ENCODE measurements at places on chromosomes 6 and 20.

- no peak for DNase-seq
Measured at GRCh38 chr6:164275773-164276172, 861.3 kb downstream of the QKI start.

- no peak for DNase-seq
Measured at GRCh38 chr6:94988701-94989100, 588.6 kb upstream of the MANEA start.

DNA sequence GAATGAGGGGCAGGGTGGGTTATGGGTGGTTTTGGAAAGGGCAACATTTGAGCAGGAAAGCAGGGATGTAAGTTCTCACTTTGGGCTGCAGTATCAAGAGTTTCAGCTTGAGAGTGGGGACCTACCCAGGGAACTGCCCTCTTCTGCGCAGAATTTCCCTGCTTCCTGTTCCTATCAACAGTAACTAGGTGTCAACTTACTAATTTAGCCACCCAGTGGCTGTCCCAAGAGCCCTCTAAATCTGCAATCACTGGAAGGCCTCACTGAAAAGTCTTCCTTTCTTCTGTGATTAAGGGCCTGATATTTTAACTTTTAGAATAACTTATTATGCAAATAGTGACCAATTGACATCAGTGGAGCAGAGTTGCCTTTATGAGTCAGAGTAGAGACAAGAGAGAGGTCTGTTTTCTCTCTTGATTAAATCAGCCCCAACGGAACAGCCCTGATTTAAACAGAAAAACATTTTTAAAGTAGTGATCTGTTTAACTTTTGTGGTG is 118.2 kb upstream of the RIPOR2 start:
- no peak for DNase-seq

GRCh38 chr6:134324141-134324540 is 6.2 kb upstream of the SGK1 start:
- no peak for DNase-seq

DNA sequence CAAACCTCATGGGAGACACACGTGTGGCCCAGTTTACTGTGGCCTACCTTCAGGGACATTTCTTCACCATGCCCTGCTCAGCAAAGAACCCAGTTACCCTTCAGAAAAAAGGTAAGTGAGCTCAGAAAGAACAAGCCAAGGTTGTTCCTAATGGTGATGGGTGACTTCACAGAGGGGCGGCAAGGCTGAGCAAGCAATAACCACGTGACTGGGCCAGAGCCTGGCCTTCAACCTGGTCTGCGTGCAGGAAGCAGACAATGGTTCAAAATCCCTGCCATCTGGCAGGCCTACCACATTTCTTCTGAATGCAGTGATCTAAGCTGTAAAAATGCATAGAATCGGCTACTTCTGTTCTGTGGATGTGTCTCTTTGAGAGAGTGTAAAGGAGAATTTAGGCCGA is 115.5 kb upstream of the CST7 start:
- no peak for DNase-seq

GRCh38 chr6:160398674-160399271 is 50.6 kb downstream of the SLC22A3 start:
- no peak for DNase-seq

DNA sequence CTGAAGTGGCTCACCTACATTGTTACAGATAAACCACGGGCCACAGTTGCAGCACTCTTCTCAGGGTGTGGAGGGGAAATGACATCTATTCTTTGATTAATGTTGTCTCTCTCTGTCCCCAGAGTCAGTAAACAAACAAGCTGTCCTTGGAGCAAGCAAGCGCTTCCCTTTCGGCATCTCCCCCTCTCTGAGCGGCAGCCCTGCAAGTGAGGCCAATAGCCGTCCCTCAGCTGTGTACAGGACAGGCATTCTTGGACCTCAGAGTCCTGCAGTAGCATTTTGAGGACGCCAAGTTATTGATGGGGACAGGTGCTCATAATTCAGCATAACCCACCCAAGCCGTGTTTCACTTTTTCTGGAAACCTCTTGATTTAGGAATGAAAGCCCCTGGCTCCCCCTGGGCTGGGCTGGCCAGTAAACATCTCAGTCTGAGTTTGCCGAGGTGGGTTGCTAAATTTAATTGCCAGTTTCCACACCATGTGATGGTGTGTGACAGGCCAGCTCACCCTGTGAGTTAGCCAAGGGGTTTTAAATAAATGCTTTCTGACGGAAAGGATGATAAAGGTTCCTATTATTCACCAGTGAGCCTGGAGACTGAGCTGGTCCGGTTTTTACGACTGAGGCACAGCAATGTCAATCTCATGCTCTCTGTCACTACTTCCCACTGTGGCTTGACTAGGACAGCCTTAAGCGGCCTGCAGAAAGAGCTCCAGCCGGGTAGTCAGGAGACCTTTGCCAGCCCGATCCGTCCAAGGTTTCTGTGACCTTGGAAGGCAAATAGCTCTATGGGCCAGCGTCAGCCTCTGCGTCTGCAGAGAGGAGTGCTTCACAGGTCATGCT is 214.8 kb upstream of the RREB1 start:
- DNase-seq = no peak

DNA sequence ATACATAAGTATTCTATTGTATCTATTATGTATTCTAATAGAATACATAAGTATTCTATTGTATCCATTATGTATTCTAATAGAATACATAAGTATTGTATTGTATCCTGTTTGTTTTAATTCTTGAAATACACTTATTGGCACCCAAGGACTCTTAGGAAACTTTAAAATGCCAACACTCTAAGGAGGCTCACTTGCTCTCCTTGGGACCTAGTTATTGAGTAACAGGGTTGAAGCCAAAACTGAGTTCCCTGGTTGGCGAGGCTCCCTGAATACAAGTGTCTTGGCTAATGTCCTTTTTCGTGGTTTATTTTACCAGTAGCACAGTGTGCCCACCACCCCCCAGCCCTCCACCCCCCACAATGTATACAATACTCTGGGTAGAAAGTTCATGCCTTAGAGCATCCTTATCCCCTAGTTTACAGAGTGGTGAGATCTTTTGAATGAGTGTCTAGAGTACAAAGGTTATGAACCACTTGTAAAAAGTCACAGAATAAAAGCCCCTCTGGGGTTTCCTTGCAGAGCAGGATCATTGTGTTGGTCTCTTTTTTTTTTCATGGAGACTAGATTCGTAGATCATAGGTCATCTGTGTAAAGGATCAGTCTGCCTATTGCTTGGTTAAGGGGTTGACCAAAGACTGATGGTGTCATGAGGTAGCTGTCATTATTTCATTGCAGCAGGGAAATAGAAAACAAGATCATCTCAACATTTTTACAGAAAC is 32.5 kb upstream of the PRDM1 start:
- no peak for DNase-seq

DNA sequence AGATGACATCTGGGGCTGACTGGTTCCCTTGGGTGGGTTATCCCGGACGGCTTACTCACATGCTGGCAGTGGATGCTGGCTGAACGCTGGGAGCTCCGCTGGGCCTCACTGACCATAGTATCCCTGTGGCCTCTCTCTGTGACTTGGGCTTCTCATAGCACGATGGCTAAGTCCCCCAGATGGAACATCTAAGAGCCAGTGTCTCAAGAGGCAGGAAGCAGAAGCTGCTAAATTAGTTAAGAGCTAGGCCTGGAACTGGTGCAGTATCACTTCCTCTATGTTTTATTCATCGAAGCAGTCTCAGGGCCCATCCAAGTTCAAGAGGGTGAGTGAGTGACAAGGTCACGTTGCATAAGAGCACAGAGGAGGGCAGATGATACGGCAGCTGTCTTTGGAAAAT is 116.5 kb upstream of the LAMP5 start:
- DNase-seq = no peak

DNA sequence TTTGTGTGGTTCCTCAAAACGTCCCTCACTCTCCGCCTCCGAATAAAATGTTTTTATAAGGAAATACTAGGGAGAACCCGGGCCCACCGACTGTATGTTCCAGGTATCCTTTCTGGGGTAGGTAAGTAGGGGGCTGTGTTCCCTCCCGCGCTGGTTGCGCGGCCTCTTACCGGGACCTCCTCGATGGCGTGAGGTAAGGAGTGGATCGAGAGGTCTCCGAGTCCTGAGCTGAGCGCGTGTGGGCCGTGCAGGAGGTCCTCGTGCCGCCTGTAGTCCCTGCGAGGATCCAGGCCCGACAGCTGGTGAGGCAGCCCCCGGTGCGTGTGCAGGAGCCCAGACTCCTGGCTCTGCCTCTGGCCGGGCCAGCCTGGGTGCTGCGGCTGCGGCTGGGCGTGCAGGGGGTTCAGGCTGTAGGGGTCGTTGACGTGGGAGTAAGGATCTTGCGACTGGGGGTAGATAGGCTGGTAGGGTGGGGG is 5.1 kb downstream of the TFAP2A start:
- DNase-seq = peak; percentile 37

GRCh38 chr6:15044948-15045347 is 200.9 kb upstream of the JARID2 start:
- DNase-seq = no peak

GRCh38 chr20:25320035-25320800 is 70.4 kb downstream of the ABHD12 start:
- DNase-seq = peak; percentile 17

- no peak for DNase-seq
Measured at GRCh38 chr6:11919771-11920440, 92.2 kb upstream of the HIVEP1 start.

GRCh38 chr6:81812401-81812800 is 59.9 kb upstream of the TENT5A start:
- DNase-seq = no peak

DNA sequence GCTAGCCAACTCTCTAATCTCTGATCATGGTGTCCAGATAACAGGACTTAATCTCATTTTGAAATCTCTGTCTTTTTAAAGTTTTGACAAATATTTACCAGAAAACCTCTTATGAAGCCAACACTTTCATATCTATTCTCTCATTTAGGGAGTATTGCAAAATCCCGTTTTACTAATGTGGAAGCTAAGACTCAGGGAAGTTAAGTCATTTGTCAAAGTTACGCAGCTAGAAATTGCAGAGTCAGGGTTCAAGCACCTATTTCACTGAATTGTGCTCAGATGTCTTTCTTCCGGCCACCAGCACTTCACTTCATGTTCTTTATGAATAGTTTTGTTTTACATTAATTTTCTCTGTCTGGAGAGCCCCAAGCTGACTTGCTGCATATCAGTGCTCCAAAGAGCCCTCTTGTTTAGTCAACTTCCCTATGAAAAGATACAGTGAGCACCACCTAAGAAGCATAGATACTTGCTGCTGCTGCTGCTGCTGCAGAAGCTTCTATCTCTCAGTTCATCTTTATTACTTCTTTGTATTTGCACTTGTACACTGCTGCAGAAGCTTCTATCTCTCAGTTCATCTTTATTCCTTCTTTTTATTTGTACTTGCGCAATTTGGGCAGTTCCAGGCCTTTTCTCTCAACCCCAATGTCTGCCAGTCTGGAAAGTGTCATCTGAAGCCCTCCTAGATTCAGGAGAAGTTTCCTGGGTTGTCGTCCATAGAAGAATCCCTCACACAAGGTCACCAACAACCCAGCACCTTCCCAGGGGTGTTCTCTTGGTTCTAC is 329.7 kb downstream of the MAFB start:
- no peak for DNase-seq

DNA sequence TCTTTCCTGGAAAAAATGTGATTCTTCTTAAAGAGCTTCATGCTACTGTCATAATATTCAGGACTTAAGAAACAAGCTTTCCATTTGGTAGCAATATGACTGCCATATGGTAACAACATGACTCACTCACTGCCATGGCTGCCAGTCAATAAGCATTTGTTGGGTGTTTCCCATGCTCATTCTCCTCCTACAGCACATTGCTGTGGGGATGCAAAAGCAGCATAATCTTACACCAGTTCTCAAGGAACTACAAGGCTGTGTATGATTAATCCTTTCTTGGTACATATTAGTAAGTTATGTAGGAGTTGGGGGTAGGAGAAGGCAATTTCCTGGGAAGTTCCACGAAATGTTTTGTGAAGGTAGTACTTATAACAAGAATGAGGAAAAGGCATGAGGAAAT is 76.7 kb downstream of the CEP162 start:
- DNase-seq = no peak

DNA sequence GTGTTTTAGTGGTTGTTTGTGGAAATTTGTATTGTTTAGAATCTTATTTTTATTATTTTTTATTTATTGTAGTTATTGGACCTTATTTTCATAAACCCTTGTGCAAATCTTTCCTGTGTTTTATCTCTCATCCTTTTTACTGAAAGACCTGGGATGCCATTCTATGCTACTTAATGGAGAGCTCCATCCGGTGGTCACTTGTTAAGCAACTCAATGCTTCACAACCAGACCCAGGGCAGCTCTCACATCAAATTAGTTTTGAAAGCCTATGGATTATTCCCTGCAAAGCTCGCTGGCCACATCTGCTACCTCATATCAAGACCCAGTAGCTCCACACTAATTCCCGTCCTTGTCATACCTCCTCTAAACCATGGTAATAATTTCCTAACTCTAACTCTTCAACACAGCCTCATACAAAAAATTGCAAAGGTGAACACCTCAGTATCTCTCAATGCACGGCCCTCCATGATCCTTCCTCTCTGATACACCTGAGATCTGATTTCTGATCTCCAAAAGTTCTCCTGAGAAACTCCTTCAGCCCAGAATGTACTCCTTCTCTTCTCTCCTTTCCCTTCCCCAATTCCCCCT is 296.6 kb upstream of the MANEA start:
- DNase-seq = peak; percentile 69

DNA sequence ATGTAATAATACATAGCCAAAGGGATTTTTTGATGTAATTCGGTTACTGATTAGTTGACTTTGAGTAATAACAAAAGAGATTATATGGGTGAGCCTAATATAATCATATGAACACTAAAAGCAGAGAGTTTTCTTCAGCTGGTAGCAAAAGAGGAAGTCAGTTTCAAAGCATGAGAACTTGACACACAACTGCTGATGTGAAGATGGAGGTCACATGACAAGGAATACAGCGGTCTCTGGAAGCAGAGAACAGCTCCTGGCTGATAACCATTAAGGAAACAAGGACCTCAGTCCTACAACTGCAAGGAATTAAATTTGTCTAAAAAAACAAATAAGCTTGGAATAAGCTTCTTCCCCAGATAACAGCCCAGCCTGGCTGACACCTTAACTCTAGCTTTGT is 154.5 kb upstream of the PRND start:
- DNase-seq = no peak

DNA sequence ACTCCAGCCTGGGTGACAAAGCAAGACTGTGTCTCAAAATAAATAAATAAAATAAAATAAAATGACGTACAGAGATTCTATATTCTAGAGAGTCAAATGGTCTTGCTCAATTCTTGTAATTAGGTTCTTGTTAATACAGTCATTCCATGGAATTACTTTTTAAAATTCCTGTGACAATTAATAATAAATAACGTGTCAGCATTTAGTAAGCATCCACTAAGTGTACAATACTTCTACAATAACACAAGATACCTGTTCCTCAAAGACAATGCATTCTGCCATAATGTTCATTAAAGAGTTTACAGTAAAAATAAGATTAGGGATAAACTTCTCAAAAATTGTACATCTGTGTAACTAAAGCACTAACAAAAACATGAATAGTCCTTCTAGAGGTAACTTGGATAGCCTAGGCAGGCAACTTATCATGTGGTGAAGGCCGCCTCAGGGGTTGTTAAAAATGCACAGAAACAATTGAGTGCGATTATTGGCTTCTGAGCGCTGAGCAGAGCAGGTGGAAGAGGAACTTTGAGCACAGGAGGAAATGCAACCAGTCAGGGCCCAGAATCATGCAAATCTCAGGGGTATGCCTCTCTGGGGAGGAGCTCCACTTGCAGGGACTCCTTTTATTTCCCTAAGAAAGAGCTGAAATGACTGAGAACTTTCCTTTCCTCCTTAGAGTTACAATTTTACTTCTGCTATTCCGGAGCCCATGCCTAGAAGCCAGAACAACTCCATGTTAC is 37.1 kb downstream of the QRSL1 start:
- no peak for DNase-seq

- DNase-seq = no peak
Measured at GRCh38 chr6:84062519-84063154, 29.1 kb downstream of the MRAP2 start.

All from D341Med (cell line).